ENCODE measurements at places on chromosomes 5 and 9.

DNA sequence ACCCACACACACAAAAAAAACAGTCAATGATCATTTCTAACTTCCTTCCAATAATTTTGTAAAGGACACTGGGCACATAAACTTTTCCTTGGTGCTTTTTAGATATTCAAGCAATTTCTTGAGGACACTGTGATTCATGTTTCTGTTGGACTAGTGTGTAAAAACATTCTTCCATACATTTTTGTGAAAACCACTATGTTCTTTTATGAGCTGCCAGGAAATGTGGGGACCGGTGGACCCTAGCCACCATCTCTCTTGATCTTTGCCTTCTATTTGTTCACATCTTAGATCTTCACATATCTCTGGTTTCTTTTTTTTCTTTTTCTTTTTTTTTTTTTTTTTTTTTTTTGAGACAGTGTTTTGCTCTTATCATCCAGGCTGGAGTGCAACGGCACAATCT lies 287.4 kb downstream of the GLIS3 start:
- no peak for DNase-seq

DNA sequence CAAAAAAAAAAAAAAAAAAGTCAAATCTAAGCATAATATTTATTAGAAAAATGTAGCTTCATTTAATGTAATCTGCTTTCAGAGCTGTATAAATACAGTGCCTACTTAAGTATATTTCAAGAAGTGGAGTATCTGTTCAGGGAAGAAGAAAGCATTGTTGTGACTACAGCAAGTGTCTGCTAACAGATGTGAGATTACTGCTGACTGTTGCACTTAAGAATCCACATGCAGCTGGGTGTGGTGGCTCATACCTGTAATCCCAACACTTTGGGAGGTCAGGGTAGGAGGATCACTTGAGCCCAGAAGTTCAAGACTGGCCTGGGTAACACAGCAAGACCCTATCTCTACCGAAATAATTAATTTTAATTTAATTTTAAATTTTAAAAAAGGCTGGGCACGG lies 19.0 kb downstream of the KDM3B start:
- DNase-seq, result no peak

- DNase-seq, result no peak
Measured at GRCh38 chr9:123796618-123797484, 133.1 kb downstream of the DENND1A start.

DNA sequence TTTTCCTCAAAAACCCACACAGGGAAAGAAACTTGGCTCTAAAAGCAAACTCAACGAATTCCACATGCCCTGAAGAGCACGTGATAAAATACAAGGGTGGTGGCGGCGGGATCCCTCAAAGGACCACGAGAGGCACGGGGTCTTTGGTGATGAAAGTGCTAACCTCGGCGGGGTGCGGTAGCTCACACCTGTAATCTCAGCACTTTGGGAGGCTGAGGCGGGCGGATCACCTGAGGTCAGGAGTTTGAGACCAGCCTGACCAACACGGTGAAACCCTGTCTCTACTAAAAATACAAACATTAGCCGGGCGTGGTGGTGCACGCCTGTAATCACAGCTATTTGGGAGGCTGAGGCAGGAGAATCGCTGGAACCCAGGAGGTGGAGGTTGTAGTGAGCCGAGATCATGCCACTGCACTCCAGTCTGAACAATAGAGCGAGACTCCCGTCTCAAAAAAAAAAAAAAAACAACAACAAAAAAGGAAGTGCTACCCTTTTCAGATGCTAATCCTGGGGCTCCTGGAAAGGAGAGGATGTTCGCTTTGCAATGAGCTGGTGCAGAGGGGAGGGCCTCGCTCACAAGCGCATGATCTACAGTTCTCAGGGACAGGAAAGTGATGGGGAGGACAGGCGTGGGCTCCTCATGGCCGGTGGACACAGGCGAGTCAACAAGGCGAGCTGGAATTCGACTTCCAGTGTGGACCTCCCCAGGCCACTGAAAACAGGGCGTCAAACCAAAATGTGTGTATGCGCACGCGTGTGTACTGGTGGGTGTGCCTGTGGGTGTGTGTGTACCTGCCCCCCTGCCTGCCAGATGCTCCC lies 54.1 kb downstream of the USP20 start:
- no peak for DNase-seq

DNA sequence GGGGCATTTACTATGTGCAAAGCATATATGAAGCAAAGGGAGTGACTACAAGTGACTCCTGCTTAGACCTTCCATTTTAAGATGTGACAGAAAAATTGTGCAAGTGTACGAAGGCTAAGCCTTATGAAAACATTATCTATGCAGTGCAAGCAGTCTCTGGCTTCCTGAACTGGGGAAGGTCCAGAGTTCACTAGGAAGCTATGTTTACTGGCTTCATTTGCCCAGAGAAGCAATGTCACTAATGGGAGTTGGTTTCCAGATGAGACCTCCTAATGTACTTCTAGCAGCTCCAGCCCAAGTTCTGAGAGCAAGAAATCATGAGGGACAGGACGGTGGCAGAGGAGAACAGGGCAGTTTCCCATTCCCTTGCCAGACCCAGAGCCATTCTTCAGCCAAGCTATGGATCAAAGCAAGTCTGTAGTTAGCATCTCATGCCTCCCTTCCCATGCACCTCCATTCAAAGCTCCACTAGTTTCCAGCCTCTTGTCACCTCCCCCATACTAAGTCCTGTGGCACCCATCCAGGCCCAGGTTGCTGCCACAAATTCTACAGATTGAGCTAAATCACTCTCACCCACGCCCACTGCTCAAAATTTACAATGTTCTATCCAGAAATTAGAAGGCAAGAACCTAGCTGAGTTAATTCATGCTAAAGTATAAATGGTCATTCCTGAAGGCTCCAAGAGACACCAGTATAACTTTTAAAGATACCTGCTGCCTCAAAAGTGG lies 21.8 kb downstream of the MCTP1 start:
- DNase-seq, result no peak

DNA sequence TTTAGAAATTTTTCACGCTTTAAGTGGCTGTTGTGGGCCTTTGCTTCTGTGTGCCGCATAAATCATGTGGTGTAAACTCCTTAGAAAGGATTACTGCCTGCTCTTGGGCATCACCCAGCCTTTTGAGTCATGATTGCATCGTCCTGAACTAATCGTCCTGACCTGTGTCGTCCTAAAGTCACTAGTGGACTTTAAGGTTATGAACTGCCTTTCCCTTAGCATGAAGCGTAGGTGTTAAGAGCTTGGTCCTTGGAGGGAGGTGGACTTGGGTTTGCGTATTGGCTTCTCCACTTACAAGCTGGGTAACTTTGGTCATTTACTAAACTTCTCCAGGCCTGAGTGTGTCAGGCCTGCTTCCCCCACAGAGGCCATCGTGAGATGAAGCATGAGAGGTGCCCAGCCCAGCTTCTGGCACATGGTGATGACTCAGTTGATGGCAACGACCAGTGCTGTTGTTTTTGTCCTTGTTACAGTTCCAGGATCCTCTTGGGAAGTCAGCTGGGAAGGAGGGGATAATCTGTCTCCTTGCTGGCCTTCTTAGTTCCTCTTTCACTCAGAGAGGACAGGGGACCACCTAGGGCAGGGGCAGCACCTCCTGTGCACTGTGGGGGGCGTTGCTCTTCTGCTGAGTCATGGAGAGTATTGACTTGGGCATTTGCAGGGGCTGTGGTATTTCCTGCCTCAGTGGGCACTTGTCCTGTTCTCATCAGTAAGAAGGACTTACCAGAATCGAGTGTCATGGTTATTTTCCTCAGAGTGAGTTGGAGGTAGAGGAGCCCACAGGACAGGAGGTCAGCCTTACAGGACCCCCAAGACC lies 54.2 kb upstream of the NCS1 start:
- no peak for DNase-seq

DNA sequence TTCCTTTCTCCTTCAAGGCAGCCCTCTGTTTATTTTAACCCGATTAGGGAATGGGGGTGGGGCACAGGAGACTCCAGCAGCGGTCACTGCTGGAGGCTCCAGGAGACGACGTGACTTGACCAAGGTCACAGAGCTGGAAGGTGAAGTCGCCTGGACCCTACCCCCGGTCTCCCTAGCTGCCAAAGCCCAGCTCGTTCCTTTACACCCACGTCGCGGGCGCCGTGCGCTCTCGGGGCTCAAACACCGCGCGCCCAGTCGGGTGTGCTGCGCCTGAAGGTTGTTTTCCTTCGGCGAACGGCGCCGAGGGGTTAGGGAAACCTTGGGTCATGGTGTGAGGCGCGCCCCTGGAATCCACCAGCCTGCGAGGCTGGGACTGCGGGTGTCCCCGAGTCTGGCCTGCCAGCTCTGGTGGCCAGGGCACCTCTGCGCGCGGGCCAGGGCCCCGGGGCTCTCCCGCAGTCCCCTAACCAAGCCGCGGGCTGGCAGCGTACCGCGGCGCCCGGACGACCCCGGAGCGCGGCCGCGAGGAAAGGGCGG lies 747 bp upstream of the UNC5A start:
- no peak for DNase-seq

DNA sequence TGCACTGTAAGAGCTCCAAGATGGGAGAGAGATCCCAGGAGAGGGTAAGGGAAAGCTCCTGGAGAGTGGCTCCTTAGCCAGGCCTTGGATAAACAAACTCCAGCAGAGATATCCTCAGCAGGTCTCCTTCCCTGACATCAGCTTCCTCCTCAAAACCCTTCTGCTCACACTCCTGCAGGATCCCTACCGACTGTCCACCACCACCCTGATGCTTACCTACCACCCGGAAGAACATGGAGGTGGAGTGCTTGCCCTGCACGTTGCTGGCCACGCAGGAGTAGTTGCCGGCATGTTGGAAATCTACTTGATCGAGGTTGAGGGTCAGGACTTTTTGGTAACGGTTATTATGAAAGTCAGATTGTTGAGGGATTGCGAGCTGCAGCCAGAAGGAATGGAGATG lies 9.3 kb downstream of the CSF1R start:
- DNase-seq, result no peak

DNA sequence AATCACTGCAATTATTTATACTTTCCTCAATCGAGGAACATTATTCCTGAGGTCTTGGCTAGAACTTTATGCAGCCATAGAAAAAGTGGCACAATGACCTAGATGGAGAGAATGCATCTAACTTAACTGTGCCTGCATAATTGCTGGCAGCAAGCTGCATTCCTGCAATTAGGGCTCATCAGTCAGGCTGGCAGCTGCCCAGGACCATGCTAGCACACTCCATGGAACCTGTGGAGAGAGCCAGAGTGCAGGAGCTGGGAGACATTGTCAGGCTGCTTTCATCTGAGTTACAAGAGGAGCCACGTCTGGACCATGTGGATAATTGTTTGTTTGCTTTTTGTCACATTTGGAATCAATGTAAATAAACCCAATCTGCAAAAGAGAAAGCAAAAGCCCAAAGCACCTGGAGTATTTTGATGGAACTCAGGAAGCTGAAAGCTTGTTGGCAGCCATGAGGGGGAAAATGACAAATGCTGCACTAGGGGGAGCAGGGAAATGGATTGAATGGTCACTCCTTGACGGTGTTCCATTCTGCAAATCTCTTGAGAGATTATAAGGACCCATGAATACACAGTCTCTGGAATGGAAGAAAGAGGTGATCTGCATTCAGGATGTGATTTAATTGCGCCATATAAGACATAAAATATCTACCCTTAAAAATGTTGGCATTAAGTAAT lies 839.9 kb downstream of the MAT2B start:
- no peak for DNase-seq

DNA sequence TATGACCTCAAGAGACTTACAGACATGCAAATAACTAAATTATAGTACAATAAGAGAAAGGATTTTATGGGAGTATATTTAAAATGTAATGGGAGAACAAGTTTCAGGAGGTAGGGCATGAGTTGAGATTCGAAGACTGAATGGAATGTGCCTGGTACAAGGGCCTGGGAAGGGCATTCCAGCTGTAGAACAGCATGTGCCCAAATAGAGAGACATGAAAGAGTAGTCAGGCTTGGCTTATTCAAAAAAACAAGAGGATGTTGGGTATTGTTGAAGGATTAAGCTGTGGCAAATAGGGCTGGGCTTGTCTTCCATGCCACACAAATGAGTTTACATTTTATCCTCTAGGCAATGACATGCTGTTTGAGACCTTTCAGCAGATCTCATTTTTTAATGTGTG lies 86.9 kb downstream of the FOCAD start:
- no peak for DNase-seq

DNA sequence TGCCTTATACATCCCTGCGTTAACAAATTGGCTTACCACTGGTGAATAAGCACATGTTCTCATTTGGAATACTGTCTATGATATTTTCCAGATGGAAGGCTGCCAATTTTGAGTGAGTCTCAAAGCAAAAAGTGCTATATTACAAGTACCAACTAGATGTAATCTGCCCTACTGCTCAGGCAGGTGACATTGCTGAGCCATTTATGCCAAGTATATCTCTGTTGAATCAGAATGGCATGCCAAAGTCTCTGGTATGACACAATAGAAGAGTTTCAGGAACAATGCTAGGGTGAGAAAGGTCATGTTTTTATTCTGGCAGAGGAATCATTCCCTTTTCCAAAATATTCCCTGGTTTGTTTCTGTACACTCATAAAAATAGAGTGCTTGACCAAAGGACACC lies 356.5 kb downstream of the CDH9 start:
- DNase-seq, result no peak

- DNase-seq, result no peak
Measured at GRCh38 chr5:124180299-124180874, 566.1 kb downstream of the ZNF608 start.

DNA sequence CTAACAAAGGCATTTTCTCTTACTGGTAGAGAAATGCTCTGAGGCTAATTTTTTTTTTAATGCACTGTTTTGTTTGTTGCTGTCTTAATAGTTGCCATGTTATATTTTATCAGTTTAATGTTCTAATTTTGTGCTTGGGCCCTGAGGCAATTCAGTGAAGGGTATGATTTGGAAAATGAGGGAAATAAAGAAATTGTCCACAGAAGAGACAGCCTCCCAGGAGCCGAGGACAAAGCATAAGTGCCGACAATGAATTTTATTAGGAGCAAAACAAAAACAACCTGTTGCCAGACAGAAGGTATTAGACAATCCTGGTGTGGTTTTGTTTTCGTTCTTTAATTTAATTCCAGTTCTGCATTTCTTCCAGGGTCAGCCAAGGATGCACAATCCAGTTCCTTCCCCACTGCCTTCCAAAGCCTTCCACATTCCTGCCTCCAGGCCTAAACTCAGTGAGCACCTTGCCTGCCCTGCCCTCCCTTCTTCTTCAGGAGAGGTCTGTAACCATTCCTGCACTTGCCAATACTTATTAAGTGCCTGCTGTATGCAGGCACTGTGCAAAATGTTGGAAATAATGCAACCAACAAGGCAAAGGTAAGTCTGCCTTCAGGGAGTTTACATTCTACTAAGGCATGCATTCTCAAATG lies 4.3 kb upstream of the TCOF1 start:
- DNase-seq, result no peak

DNA sequence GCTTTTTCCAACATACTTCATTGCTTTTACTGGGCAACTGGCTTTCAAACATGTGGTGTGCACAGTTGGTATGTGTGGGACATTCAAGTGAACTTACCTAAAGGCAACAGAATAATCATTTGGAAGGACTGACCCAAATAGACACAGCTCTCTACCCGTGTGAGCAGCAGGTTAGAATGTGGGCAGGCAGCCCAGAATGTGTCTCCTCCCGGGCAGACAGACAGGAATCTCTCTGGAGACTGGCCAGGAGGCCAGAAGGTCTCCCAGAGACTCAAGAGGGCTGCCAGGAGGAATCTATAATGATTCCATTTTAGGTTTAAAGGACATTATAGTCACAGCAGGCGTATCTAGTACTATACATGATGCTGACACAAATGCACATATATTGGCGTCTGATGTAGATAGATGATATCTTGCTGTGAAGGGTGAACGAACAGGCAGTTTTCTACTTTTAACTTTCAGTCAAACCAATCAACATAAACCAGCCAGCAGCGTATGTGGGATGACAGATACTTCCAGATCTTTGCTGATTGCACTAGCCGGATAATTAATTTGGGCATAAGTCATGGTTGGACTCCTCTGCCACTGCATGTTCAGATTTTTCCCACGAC lies 297.4 kb upstream of the ZNF608 start:
- DNase-seq, result no peak
